ENCODE measurements at places on chromosomes 7 and 10.
A peak's percentile ranks its signal among the peaks of the same experiment; 100 is the strongest.

- peak; percentile 10 for DNase-seq
Observed at GRCh38 chr7:84302949-84303348, 108.4 kb upstream of the SEMA3A start.

DNA sequence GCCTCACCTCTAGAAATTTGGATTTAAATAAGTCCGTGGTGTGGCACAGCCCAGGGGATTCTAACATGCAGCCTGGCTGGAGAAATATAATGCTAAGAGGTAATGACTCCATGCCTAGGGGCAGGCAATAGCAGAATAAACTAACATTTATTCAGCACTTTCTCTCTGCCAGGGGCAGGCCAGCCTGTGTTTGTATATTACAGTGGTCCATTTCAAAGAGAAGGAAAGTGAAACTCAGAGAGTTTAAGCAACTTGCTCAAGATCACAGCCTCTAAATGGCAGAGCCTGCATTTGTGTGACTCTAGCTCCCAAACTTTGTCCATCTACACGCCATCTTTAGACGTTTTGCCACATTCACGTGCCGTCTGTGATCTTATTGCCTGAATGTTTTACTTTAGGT, 6.7 kb upstream of the LRRC18 start:
- no peak for DNase-seq

DNA sequence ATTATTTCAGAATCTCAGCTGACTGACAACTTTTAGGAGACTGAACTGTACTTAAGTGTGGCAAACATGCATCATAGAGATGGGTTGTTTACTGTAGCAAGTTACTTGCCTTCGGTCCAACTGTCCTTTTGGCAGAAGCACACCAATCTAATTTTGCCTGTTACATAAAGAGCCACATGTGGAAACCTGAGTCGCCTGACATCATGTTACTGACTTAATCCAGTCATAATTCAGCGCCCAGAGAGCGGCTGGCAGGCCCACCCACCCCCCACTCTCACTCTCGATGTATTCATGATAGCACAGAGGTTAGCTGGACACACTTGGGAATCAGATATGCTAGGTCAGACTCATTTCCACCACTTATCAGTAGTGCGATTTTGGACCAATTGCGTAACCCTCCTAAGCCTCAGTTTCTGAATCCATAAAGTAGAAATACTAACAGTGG, 57.3 kb upstream of the CAPZA2 start:
- DNase-seq = no peak

DNA sequence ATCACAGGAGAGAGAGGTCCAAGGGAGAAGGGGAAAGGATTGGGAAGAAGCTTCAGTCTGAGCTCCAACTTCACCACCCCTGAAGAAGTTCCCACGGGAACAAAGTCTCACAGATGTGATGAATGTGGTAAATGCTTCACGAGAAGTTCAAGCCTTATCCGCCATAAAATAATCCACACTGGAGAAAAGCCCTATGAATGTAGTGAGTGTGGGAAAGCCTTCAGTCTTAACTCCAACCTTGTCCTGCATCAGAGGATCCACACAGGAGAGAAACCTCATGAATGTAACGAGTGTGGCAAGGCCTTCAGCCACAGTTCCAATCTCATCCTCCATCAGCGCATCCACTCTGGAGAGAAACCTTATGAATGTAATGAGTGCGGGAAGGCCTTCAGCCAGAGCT, 16.0 kb upstream of the ZSCAN21 start:
- DNase-seq = no peak

DNA sequence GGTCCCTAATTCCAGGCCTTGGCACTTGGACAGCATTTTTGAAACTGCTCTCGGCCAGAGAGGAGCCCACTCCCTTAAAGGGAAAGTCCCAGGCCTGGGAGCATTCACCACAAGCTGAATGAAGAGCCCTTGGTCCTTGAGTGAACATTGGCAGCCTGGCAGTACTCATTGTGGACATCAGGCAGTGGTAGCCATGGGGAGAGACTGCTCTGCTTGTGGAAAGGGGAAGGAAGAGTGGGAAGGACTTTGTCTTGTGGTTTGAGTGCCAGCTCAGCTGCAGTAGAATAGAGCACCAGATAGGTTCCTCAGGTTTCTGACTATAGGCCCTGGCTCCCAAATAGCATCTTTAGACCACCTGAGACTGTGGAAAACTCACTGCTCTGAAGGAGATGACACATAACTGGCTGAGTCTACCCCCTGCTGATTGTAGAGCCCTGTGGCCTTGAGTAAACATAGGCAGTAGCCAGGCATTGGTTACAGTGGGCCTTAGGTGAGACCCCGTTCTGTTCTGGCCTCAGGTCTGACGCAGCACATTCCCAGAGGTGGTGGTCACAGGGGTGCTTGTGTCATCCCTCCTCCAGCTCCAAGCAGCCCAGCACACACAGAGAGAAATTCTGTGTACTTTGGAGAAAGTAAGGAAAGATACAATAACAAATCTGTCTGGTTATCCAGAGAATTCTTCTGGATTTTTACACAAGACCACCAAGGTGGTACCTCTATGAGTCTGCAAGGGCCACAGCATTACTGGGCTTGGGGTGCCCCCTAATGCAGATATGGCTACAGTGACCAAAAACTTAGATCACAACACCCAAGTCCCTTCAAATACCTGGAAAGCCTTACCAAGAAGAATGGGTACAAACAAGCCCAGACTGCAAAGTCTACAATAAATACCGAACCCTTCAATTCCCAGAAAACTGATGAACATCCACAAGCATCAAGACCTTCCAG, 153.8 kb downstream of the GNAI1 start:
- no peak for DNase-seq

GRCh38 chr10:46232666-46233065, 54.1 kb upstream of the ANTXRL start:
- DNase-seq = no peak

- no peak for DNase-seq
Observed at GRCh38 chr7:24863626-24864025, 106.4 kb upstream of the GSDME start.

GRCh38 chr7:159109653-159110035, 35.0 kb downstream of the VIPR2 start:
- DNase-seq = no peak

DNA sequence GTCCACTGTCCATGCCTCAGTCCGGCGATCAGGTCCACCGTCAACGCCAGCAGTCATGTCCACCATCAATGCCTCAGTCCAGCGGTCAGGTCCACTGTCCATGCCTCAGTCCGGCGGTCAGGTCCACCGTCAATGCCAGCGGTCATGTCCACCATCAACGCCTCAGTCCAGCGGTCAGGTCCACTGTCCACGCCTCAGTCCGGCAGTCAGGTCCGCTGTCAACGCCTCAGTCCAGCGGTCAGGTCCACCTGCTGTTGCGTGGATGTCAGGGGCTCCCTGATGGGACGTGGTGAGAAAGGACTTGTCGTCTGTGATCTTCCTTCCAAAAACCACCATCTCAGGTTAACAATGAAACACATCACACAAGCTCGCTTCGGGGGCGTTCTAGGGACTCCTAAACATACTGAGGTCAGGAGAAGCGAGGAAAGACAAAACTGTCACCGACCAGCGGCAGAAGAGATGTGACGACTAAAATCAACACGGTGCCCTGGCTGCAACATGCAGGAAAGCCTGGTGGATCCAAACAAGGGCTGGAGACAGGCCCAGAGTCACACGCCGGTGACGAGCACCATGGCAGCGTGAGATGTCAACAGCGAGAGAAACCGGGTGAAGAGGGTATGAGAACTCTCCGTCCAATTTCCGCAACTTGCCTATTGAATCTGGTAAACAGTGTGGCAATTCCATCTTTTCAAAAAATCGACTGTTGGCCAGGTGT, 264.2 kb downstream of the MAD1L1 start:
- no peak for DNase-seq

GRCh38 chr7:22726907-22727713, at the start of gene IL6:
TSS of gene IL6 (plus strand) at chr7:22727200. CDS start at chr7:22727263, 63 bp downstream.
- DNase-seq = no peak

- no peak for DNase-seq
Observed at GRCh38 chr10:88205842-88206446, 342.5 kb downstream of the PTEN start.

- DNase-seq = no peak
Observed at GRCh38 chr7:80890426-80891258, 28.2 kb downstream of the SEMA3C start.

DNA sequence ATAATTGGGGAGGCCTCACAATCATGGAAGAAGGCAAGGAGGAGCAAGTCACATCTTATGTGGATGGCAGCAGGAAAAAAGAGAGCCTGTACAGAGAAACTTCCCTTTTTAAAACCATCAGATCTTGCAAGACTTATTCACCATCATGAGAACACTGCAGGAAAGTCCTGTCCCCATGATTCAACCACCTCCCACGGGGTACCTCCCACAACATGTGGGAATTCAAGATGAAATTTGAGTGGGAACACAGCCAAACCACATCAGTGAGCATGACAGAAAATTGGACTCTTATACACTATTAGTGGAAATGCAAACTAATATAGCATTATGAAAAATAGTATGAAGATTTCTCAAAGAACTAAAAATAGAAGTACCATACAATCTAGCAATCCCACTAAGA, 271.2 kb downstream of the MAGI2 start:
- DNase-seq = no peak

GRCh38 chr7:13153266-13153665, 465.8 kb downstream of the ARL4A start:
- DNase-seq = no peak

GRCh38 chr7:6430271-6430940, 17.3 kb downstream of the DAGLB start:
- peak; percentile 74 for DNase-seq

DNA sequence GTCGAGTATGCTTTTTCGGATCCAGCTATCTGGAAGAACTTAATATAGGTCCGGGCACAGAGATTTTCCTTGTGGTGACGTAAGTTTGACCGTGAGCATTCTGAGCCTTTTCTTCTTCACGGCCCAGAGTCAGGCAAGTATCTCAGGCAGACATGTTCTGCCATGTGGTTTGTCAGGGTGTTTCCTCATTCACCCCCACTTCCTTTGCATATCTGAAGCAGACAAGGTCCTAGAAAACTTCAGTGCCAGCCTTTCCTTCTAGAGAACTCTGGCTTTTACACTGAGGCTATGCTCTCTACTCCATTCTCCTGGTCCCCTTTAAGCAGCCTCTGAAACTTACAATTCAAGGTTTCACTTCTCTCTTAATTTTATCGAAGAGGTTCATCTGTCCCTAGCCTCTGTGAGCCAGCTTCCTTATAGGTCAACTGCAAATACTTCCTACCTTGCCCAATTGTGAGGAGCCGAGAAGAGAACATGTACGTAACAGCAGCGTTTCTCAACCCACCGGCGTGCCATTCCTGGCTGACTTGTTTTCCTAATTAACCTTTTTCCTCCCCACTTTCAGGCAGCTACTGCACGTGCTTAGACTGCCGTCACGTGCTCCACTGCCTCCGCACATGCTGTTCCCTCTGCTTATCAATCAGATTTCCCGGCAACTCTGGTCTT, 47.3 kb downstream of the CDCA7L start:
- no peak for DNase-seq

DNA sequence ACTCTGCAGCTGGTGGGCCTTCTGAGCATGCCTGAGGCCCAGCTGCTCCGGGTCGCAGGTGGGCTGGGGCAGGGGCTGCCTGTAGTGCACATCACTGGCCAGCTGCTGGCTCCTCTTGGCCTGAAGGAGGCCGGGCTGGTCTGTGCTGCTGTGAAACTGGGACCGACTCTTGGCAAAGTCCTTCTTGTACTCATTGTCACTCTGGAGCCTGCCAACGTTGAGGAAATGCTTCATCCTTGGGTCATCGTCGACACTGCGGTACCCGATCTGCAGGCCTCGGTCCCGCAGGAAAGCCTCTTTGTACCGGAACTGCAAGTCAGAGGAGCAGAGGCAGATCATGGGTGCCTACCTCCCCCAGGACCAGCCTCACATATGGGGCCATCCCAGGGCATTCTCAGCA, 37.7 kb downstream of the HABP2 start:
- DNase-seq = no peak

DNA sequence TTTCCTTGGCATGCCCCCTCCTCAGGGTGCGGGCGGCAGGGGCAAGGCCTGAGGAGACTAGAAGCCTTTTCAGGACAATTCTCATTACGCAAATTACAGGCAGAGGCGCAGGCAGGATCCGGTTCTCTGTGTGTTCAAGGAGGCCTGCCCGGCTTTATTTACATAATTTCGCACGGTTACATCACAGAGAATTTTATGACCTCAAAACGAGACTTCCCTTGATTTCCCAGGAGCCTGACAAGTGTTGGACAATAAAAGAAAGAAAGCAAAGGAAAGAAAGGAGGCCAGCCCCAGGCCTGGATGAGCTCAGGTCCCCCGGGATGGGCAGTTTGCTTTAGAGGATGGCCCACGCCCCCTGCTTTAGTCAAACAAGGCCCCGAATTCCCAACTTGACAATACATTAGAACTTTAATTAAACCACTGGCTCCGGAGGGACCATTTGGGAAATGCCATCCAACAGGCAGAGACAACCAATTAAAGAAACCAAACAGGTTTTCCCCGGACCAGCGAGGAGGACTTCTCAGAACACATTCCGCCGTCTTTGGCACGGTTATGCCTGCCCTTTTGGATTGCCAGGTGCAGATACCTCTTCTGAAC, 2.9 kb downstream of the MNX1 start:
- DNase-seq = no peak

GRCh38 chr10:49114718-49115014, 656 bp downstream of the VSTM4 start:
- DNase-seq = no peak

GRCh38 chr7:29342761-29343160, 148.2 kb downstream of the CHN2 start:
- DNase-seq = no peak

DNA sequence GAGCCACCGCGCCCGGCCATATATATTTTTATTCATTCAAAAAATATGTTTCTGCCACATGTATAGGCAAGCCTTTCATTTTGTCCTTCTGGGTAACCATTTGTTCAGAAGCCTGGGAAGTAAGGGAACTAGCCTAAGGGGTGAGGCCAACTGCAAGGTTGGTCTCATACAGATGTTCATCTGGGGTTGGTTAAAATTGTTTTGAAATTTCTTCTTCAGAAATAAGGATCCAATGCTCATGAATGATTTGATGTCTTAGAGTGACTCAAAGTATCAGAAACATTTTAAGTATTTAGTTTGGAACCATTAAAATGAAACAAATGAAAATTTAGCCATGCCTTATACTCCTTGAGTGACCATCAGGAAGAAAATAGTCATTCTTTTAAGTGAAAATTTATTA, 397.2 kb downstream of the SUGCT start:
- DNase-seq = no peak

- DNase-seq = no peak
Observed at GRCh38 chr7:105339404-105340323, 49.1 kb downstream of the SRPK2 start.

- no peak for DNase-seq
Observed at GRCh38 chr10:77192402-77192801, 445.2 kb downstream of the KCNMA1 start.

GRCh38 chr7:101519324-101520023, 109.6 kb downstream of the MYL10 start:
- DNase-seq = no peak
